ENCODE measurements at places on chromosomes 3 and 15.
A peak's percentile ranks its signal among the peaks of the same experiment; 100 is the strongest.

DNA sequence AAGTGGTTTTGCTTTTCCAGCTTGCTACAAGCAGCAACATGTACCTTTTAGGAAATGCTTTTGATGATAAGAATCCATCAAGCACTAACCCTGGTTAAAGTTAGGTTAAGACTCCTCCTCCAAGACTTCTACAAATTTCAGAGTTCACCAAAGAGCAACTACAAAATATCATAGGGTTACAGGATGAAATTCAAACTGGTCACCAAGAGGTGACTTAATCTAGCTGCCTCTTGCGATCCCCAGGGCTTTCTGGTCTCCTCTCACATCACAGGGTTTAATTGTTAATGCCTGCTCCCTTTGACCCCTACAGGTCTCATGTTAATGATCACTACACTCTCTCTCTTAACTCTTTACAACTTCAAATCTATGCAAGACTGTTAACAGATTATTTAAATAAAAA, 66.5 kb downstream of the DPH6 start:
- DNase-seq: no peak

DNA sequence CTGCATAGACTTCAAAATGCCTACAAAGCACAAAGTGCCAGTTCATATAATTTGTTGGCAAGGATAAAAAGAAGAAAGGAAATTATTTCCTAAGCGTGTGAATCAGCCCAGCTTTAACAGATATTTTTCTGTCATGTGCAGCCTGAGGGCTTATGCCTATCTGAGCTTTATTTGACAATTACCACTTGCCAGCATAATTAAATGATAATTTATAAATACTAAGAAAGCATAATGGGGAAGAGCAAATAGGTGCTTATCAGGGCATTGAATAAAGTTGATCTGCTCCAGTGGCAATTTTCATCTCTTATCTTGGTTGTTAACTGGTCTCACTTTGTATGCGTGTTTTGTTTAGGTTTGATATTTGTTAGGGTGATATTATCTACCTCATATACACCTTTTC, 313.4 kb upstream of the DNAJC19 start:
- DNase-seq: no peak

GRCh38 chr3:184914628-184915027, 102.7 kb downstream of the VPS8 start:
- DNase-seq: no peak

DNA sequence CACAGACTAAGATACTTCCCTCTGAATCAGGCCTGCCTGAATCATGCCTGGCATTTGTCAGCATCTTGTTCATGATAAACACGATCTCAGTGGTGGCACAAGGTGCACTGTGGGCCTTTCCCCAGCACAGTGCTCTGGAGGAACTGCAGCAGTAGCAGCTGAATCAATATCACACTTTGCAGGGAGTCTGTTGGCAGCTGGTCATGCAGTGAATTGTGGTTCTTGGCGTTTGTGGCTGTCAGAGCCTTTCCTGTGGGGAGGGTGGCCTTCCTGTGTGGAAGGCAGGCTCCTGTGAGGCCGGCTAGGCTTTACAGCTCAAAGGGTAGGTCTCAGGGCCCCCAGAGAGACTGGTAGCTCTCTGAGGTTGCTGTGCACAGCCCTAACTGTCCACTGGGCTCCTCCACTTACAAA, 54.4 kb upstream of the TLE3 start:
- DNase-seq: no peak

DNA sequence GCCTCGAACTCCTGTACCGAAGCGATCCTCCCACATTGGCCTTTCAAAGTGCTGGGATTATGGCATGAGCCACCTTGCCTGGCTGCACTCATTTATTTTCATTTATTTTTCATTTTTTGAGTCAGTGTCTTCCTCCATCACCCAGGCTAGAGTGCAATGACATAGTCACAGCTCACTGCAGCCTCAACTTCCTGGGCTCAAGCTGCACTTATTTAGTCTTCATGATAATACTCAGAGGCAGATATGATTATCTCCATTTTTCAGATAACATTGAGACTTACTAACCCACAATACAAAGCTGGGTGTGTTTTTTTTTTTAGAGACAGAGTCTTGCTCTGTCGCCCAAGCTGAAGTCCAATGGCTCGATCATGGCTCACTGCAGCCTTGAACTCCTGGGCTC, 10.0 kb downstream of the PRKCI start:
- DNase-seq: no peak

DNA sequence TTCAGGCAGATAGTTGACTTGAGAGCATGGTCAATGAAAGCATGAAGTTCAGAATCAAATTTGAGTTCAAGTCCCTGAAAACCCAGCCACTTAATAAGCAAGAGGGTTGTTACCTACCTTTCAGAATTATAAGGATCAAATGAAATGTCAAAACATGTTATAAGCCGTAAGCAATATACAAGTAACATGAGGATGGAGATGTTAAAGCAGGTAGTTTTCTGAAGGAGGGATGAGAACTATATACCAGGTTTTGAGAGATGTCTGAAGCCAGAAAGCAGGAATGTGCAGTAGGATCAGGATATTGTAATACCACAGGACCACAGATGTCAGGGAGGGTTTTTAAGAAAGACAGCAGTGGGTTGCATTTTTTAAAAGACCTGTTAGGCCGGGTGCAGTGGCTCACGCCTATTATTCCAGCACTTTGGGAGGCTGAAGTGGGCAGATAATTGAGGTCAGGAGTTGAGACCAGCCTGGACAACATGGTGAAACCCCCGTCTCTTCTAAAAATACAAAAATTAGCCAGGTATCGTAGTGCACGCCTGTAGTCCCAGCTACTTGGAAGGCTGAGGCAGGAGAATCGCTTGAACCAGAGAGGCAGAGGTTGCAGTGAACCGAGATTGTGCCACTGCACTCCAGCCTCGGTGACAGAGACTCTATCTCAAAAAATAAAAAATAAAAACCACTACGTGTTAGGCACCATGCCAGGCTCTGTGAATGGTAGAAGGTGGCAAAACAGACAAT, 6.9 kb upstream of the EIF3J start:
- no peak for DNase-seq

- no peak for DNase-seq
These were observed 5.3 kb upstream of the SPSB4 start for GRCh38 chr3:141045849-141046248.

- DNase-seq: no peak
These were observed 84.9 kb downstream of the TIGIT start for GRCh38 chr3:114378760-114379159.

GRCh38 chr3:96354742-96355141, 459.7 kb upstream of the EPHA6 start:
- no peak for DNase-seq

GRCh38 chr15:41022487-41023090, 69.3 kb downstream of the CHAC1 start:
- peak; percentile 37 for DNase-seq

- no peak for DNase-seq
These were observed 33.6 kb downstream of the HEG1 start for GRCh38 chr3:125022206-125022605.

DNA sequence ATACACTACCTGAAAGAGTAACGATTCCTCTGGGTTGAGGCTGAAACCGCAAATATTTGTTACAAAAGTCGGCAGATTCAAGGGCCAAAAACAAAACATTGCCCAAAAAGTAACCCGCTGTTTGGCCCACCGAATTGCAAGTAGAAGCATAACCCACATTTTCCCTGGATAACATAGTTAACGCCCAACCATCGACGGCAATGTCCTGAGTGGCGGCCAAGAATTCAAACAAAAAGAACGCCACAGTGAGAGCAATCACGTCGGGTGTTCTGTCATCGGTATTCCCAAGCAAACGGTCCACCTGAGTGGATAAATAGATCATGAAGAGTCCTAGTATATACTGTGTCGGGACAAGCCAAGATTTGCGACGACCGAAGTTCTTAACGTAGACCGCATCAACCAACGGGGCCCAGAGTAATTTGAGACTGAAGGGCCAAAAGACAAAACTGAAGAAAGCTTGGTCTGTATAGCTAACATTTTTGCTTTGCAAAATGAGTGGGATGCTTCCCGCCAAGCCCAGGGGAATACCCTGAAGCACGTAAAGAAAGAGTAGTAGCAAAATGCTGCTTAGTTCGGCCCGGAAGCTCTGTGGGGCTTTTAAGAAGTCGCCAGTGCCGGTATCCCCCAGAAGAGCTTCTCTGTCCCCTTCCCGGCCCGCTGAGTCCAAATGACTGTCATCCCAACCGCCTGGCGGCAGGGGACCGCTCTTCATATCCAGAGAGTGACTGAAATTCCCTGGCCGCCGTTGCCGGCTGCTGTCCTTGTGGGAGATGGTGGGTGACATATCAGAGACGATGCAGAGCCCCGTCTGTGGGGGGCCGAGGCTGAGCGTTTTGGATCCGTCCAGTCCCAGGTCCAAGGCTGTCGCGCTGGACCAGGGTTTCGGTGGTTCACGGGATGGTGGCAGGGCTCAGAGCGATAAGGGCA, 750 bp downstream of the SLC33A1 start:
- DNase-seq: peak; percentile 29

- no peak for DNase-seq
These were observed 130.8 kb downstream of the SNRK start for GRCh38 chr3:43417133-43417532.

DNA sequence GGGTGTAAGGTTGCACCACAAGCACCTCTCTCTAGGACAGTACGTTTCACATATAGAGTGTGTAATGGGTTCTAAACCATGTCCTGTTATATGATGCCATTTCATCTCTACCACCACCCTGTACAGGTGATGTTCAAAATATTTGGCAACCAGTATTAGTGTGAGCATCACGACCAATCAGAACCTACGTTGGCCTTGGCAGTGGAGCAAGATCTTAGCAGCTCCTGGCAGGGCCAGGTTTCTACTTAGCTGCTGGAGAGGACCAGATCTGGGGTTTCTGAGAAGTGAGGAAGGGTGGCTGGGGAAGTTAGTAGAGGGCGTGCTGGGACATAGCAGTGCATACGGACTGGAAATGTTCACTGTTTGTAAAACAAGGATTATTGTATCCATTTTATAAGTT, 23.1 kb upstream of the MITF start:
- DNase-seq: no peak

DNA sequence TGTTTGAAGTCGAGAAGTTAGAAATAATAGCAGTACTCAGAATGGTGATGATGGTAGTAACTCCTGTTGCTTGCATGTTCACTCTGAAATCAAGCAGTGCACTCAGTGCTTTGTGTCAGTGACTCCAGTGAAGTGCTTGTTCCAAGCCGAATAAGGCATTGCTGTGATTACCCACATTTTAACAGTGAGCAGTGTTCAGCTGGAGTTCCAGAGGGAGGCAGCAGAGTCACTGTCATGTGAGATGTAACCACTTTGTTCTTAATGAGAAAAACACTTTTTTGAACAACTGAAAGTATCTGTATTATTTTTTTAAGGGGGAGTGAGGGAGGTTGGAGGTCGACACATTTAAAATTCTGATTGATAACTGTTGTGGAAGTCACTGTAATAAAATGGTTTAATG, 3.7 kb downstream of the MDFIC2 start:
- DNase-seq: no peak

DNA sequence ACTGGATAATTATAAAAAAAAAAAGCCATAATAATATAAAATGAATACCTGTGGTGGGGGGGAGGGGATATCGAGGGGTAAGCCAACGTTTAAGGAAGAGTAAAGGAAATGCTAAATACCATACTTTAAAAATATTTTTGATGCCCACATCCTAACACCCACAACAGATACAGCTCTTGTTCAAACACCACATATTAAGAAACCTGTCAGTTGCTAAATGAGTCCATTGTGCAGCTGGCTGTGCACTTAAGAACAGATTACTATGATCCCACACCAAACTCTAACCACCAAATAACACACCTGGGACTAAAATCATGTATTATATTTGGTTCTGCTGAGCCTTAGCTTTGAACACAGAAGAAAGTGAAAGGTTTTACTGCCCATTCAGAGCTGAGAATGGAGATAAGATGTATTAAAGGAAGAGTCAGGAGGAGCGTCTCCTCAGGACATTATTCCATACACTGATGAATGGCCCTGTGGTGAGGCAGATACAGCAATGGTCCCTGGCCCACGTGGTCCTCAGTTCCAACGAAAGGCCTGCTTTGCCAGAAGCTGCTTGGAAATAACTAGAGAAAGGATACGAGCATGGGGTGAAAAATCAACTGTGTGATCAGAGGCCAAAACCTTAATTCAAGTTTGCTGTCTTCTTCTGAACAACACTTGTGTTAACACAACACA, 515.4 kb downstream of the FOXP1 start:
- peak; percentile 50 for DNase-seq

DNA sequence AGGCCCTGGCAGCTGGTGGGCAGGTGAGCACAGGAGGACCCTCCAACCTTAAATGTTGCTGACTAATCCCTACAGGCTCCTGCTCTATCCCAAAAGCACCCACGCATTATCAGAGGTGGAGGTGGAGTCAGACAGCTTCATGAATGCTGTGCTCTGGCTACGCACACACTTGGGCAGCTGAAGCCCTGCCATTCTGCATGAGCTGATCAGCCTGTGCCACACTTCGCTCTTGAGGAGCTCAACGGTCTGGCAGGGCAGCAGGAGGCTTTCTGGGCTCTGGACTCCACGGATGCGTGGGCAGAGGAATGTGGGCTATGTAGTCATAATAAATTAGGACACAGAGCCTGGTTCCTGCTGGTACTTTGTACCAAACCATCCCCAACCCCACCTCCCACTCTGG, 6.1 kb downstream of the MST1 start:
- DNase-seq: no peak

- no peak for DNase-seq
These were observed 27.6 kb upstream of the LIMD1 start for GRCh38 chr3:45566951-45567411.

DNA sequence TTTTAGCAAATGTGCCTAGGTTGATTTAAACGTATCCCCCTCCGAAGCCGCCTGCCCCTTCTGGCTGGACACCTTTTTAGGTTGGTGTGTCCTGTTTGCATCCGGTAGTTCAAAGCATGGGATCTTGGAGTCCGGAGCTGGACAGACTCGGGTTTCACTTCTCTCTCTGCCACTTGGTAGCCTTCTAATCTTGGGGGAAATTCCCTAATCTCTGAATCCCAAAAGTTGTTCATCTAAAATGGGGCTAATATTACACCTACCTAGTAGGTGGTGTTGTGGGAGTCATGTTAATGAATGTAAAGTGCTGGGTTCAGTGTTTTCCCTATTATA, 760 bp downstream of the FANCI start:
- DNase-seq: no peak

DNA sequence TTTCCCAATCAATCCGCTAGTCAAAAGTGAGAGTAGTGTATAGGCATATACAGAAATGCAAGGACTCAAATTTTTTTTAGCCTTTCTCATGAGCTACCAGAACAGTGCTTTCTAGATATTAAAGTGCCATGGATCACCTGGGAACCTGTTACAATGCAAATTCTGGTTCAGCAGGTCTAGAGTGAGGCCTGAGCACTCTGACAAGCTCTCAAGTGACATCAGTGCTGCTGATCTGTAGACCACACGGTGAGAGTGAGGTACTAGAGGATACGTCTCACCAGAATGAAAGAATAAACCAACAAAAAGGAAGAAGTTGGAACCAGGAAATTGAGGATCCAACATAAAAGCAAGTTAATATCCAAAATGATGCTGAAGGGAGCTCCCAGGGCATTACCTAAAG, 16.0 kb upstream of the PLA2G4D start:
- DNase-seq: no peak

GRCh38 chr15:98954411-98954810, 53.2 kb downstream of the PGPEP1L start:
- DNase-seq: no peak
